Foreskin fibroblast (primary cell): ENCODE measurements at places on chromosomes 3 and 15.

GRCh38 chr3:175404621-175405020 is 545.5 kb downstream of the NAALADL2 start:
- no peak for DNase-seq

DNA sequence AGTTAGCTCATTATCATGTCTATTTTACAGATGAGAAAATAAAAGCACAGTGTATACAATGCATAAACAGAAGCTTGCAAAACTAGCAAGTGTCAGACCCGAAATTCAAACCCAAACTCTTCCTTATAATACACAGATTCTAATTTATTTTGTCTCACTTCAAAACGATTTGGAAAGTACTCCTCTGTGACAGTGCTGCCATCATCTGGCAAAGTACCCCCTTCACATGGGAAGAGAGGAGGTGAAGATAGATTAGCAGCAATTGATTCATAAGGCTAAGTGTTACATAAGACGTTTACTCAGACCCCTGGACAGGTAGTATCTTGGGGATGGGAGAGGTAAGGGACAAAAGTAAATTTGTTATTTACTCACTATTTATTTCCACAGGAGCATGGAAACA is 744.0 kb upstream of the SGO1 start:
- no peak for DNase-seq

DNA sequence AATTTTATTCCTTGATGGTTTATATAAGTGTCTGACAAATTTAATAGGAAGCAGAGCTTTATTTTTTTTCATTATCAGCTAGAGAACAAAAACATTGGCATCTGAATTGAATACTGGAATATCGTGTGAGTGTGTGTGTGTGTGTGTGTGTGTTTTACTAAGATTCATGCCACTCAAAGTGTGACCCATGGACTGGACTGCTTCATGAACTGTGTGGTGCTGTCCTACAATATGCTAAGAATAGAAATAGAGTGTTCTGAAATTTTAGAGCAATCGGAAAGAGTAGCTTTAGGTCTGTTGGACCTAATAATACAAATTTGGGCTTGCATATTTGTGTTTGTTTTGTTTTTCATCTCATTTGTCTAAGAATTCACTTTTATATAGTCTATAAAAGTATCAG is 89.6 kb downstream of the MITF start:
- DNase-seq: no peak

GRCh38 chr3:15510493-15510892 is 11.0 kb downstream of the COLQ start:
- DNase-seq: no peak

GRCh38 chr15:77671362-77672056 is 38.8 kb upstream of the LINGO1 start:
- DNase-seq: no peak

GRCh38 chr3:126912491-126913195 is 70.3 kb upstream of the PLXNA1 start:
- no peak for DNase-seq

GRCh38 chr3:25088284-25088683 is 339.8 kb upstream of the RARB start:
- DNase-seq: no peak

DNA sequence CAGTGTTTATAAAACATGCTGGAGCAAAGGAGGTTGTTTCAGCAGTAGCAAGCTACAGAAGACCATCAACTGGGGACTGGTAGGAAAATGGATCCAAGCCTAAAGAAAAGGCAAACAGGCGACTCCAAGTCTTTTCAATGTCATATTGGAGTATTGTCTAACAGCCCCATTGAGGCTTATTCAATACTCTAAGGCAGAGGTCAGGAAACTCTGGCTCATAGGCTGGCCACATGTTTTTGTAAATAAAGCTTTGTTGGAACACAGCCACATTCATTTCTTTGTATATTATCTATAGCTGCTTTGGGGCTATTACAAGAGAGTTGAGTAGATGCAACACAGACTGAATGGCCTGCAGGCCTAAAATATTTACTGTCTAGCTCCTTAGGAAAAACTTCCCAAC is 77.5 kb downstream of the RPL22L1 start:
- DNase-seq: peak; percentile 64

DNA sequence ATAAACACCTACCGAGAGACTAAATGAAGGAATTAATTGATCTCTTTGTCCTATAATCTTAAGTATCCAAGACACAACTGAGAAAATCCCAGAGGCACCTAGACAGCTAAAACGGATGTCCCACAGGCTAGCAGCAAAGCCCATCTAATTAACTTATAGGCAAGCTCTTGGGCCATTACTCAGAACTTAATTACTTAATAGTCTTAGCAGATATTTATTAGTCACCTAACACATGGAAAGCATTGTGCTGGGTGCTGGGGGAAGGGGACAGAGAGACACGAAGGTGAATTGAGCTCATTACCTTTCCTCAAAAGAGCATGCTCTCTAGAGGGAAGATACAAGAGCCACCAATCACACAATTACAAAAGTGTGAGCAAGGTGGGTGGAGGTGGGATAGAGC is 189.8 kb upstream of the PROK2 start:
- no peak for DNase-seq

DNA sequence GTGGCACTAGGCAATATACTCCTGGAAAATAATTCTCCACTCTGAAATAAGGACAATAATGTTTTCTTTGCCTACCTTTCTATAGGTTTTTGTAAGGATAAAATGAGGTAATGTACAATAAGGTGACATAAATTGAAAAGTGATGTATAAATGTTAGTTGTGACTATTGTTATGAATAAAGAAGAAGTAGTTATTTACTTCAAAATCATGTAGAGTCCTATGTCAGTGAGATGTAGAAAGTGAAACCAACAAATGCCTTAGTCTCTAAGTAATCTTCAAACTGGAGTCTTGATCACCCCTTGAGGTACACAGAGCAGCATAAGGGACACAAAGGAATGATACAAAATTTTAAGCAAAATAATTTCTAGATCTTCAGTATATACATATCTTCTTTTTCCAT is 60.3 kb upstream of the TP63 start:
- DNase-seq: no peak

- DNase-seq: no peak
These were observed 53.9 kb downstream of the NIPA2 start for GRCh38 chr15:22892333-22892732.

GRCh38 chr3:134623615-134624245 is 27.1 kb downstream of the KY start:
- no peak for DNase-seq

GRCh38 chr3:177596248-177596815 is 399.1 kb upstream of the TBL1XR1 start:
- no peak for DNase-seq
